Central memory CD4-positive, alpha-beta T cell (primary cell): ENCODE measurements at places on chromosomes 7 and 10.

DNA sequence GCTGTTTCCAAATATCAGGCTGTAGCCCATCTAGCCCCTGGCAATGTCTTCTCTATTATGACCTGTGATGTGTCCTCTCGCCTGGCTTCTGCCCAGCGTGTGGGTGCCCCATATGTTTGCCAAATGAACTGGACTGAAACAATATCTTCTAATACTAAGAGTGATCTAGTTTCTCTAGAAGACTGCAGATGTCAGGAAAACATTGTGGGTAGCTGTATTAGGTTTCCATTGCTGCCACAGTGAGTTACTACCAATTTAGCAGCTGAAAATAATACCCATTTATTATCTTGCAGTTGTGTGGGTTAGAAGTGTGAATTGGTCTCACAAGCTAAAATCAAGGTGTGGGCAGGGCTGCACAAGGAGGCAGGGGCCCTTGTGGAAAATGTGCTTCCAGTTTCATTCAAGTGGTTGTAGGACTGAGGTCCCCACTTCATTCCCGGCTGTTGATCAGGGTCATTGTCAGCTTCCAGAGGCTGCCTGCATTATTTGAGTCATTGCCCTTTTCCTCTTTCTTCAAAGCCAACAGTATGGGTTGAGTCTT is 202.8 kb upstream of the BMPER start:
- no peak for DNase-seq

GRCh38 chr10:113916053-113916452 is 61.6 kb downstream of the NHLRC2 start:
- no peak for DNase-seq

GRCh38 chr7:2104107-2104710 is 128.5 kb downstream of the MAD1L1 start:
- peak; percentile 42 for DNase-seq

GRCh38 chr7:38367301-38367890 is 94.0 kb upstream of the TARP start:
- peak; percentile 23 for DNase-seq

DNA sequence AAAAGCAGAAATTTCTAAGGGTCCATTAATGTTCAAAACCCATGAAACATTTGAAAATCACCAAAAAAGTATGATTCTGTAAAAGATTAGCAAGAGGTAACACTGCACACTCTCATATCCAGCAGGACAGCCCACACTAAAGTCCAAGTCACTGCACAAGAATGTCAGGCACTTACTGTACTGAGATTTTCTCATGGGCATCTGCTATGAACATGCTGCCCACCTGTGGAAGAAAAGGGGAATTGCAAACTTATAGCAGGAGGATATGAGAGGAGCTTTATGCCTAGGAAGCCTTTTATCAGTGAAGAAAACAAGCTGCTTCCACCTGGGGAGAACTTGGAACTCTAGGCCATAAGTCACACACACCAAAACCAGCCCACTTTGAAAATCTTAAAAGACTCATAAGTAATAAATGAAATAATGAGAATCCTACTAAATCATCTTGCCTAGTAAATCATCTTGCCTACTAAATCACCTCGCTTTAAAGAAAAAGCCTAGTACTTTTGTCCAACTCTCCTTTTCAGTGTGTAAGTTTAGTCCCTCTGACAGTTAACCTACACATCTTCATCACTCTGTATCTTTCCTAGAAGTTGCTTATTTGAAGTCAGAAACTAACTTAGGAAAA is 46.1 kb downstream of the ARMH3 start:
- peak; percentile 46 for DNase-seq

GRCh38 chr10:13165177-13165576 is 3.8 kb downstream of the MCM10 start:
- DNase-seq, result no peak

GRCh38 chr10:98959379-98959778 is 276.3 kb downstream of the HPSE2 start:
- DNase-seq, result no peak

GRCh38 chr7:7375538-7375937 is 160.1 kb downstream of the COL28A1 start:
- DNase-seq, result no peak

- DNase-seq, result no peak
Observed at GRCh38 chr7:112084520-112084971, 121.7 kb downstream of the DOCK4 start.

GRCh38 chr7:94354953-94355352 is 39.7 kb upstream of the COL1A2 start:
- DNase-seq, result no peak

DNA sequence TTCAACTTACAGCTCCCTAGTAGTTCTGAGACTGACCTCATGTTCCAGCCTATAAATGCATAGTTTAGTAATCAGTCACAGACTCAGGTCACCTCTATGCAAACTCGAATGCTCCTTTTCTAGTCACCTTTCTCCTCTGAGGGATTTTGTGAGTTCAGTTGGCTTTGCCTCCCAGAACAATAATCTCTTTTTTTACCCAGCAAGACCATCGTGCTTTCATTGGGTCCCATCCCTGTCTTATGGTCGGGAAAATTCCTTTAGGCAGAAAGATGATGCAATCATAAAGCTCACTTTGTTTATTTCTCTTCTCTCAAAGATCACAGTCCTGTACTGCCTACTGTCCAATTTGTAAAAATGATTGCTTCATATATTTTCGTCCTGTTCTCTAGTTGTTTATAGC is 38.4 kb downstream of the TWIST1 start:
- DNase-seq, result no peak

- DNase-seq, result no peak
Observed at GRCh38 chr10:43923328-43923727, 274.6 kb upstream of the ZNF32 start.

DNA sequence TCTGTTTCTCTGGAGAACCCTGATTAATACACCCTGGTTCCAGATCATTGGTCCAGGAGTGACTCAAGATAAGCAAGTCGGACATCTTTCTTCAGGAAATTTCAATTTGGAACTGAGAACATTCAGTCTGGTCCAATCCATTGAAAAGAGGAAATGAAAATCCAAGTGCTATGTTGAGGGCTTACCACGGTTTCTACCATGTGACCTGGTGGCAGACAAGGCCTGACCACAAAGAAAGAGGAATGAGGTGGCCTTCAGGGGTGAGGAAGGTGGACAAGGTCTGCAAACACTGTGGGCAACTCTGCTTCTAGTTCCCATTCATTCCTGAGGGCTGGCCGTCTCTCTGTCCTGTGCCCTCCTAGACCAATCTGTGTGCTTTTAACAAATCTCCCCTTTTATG is 149.2 kb upstream of the GHITM start:
- no peak for DNase-seq

DNA sequence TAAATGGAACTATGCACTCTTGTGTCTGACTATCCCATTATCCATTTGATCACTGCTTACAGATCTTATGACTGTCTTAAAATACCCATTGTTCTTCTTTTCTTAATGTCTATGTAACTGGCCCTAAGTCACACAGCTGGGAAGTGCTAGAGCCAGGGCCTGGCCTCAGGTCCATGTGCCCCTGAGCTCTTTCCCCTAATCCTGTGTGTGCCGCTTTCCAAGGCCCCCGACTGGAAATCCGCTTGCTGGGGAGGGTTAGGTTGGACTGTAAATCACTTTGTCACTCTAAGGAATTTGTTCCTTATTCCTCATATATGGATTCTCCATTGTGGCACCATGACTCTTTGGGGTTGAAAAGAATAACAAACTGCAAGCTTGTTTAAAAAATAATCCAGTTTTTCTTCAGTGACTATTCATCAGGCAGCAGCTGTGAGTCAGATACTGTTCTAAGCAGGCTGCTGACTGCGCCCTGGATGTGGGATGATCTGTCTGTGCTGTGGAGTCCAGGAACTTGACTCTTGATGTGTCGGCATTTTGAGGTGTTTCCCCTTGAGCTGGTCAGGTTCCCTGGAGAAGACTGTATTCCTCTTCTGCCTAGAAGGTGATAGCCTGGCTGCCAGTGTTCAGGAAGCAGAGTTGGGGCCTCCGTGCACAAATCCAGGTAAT is 236.3 kb downstream of the SDK1 start:
- no peak for DNase-seq

DNA sequence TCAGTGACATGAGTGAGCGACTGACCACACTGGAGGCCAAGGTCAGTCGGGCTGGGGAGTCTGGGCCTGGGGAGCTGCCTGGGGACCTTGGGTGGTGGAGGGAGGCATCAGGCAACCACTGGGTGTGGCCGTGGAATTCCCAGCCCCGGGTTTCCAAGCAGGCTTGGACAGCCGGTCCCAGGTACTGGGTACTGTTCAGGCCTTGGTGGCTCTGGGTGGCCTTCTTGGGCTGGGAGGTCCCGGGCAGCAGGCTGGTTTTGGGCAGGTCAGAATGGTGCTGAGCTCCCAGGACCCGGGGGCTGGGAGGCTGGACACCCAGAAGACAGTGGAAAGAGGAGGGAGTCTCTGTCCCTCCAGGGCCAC is 96.0 kb downstream of the MYL10 start:
- no peak for DNase-seq

DNA sequence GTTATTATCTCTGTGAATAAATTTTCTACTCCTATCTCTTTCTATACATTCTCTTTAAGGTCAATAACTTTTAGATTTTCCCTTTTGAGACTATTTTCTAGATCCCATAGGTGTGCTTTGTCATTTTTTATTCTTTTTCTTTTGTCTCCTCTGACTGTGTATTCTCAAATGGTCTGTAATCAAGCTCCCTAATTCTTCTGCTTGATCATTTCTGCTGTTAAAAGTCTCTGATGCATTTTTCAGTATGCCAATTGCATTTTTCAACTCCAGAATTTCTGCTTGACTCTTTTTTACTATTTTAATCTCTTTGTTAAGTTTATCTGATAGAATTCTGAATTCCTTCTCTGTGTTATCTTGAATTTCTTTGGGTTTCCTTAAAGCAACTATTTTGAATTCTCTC is 78.2 kb downstream of the THNSL1 start:
- no peak for DNase-seq

DNA sequence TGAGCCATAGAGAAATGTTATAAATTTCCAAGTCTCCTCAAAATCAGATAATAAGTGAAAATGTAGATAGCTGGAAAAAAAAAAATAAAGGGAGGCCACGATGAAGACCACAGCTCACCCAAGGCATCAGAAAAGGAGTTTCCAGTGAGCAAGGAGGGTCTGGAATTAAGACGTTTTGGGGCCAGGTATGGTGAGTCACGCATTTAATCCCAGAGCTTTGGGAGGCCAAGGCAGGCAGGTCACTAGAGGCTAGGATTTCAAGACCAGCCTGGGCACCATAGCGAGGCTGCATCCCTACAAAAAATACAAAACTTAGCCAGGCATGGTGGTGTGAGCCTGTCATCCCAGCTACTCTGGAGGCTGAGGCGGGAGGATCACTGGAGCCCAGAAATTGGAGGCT is 65.5 kb downstream of the ASB13 start:
- DNase-seq, result no peak

GRCh38 chr7:138001529-138002095 is at the start of gene CREB3L2:
CREB3L2 (minus strand) TSS chr7:138002086; CDS start chr7:138001705, 381 bp downstream.
- DNase-seq, result peak; percentile 60

- no peak for DNase-seq
Observed at GRCh38 chr7:105493923-105494315, 28.2 kb downstream of the PUS7 start.

DNA sequence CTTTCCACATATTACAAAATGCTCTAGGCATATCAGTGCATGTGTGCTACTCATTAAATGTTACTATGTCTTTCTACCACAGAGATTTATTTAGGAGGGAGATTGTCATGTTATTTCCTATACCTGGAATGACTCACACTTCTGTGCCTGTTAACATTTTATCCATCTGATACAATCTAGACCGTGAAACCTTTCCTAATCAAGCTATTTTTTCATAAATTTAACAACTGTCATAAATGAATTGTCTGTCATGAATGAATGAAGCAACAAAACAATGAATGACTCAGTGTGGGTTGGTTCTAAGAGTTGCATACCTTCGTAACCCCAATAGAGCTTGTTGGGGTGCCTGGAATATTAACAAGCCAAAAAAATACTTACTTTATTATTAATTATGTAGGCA is 554.3 kb downstream of the GRM8 start:
- DNase-seq, result no peak

GRCh38 chr7:143934526-143935325 is at the start of gene OR2F2:
OR2F2 (plus strand) TSS chr7:143935233; CDS start chr7:143935233, 0 bp downstream.
- DNase-seq, result no peak

DNA sequence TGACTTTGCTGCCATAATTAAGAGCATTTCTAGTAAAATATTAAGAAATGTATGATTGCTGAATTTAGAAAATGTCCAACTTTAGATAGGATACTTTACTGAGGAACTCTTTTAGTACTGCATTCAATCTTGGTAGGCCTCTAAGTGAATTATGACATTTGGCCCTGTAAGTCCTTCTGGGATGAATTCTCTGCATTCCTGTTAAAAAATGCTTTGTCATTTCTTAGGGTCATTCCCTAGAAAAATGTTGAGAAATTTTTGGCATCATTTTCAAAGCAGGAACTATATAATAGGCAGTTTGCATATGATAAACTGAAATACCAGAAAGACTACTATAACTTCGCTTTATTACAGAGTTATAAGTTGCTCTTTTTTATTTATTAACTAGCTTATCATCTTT is 69.3 kb upstream of the PRR15 start:
- DNase-seq, result no peak

- no peak for DNase-seq
Observed at GRCh38 chr10:44394696-44395381, 9.9 kb upstream of the CXCL12 start.

- DNase-seq, result no peak
Observed at GRCh38 chr7:18287482-18287881, 208.1 kb upstream of the HDAC9 start.

DNA sequence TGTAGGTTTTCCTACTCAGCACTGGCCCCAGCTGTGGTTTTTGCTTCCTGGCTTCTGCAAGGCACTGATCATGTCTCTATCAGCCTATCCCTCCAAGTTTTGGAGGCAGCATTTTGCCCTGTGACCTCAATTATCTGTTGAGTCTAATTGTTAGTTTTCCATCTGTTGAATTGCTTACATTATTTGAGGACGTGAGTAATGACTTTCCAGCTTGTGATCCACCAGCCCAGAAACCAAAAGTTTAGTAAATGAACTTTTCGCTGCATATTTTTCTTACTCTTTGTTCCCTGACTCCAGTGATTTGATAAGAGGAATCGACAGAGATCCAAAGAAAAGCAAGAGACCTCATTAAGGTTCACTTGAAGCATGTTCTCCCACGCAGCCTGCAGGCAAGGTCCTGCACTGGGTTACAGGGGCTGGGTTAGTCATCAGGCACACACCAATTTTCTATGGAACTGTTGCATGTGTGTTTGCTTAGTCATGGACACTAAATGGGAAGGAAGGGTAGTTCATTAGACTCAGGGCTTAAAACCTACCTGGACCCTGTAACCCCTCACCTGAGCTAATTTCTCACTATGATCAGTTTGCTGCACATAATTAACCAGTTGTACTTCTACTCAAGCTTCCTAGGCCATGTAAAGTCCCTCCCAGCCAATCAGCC is 57.2 kb downstream of the AKR1E2 start:
- DNase-seq, result no peak
